Breast epithelium (tissue), 4 donors: ENCODE measurements at places on chromosomes 11 and 22. TPM values are rescaled to one million over a fixed set of nuclear protein-coding genes. Genes with fewer than 3 reads are reported as not detected.

- DNase-seq: no peak
These were observed 2.1 kb downstream of the AIP start for GRCh38 chr11:67484847-67485311.

DNA sequence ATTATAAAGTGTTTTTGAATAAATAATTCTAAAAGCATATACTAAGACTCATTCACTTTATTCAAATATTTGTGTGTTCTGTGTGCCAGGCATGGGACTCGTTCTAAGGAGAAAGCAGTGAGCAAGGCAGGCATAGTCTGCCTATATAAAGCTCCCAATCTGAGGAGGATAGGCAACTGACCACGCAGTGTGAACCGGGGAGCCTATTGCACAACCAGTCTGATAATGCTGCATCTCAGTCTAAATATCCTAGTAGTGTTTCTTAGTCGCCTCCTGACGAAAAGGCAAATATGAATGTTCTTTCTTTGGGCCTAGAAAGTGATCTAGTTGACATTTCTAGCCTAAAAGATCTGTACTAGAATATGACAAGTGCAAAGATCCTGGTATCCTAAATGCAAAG lies 98.3 kb downstream of the C11orf65 start:
- no peak for DNase-seq

- DNase-seq: no peak
These were observed 81.4 kb upstream of the CD82 start for GRCh38 chr11:44483919-44484610.

DNA sequence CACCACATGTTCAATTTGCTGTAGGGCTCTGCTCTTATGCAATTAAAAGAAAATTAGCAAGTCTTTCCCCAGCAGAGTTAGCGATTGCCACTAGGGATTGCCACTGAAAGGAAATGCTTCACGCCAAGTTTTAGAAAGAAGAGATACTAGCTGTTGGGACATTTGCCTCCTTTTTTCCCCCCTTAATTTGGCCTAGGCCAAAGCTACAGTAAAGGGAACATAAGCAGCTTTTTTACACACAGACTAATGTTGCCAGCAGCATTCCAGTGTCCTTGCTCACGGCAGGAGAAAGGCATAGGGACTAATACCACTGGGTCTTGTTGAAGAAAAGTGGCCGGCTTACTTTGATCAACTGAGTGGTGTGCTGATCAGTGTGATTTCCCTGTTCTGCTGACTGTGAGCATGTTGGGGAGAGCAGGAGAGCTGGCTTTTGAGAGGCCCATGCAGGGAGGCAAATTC lies 71.2 kb downstream of the PHF21A start:
- no peak for DNase-seq

- DNase-seq: peak; percentile 87
These were observed 14.5 kb downstream of the MYH9 start for GRCh38 chr22:36373258-36373579.

DNA sequence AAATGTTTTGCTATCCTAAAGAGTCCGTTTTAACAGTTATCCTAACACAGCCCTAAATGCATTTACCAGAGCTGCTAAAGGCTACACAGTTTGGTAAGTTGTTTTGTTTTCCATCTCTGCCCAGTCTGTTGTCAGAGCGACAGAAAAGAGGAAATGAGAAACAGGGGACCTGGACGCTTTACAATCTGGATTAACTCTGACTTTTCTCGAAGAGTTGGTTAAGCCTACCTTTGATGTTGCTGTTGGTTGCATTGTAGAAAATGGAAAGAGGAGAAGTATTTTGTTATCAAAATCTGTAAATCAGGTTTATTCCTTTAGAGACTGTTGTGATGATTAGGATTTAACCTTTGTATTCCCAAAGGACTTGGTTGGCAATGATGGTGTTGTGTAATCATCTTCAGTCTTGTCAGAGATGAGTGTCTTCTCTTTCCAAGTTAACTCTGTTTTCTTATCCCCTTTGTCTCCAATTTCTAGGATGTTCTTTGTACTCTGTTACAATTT lies 481 bp downstream of the ANGPTL5 start:
- DNase-seq: no peak

- peak; percentile 46 for DNase-seq
These were observed 157.0 kb downstream of the BRD1 start for GRCh38 chr22:49670456-49671330.

DNA sequence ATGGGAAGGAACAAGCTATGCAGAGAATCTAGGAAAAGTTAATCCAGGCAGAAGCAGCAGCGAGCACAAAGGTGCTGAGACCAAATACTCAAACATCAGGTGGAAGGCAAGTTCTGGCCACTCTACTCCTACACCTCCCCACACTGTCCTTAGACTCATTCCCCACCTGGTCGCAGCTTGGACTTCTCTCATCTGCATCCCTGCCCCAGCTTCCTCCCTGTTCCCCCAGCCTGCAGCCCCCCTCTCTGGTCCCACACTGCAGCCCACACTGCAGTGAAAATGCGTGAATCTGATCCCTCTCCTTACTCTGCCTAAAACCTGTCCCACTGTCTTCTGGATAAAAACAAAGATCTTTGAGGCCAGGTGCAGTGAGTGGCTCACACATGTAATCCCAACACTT lies 9.1 kb downstream of the TPBGL start:
- no peak for DNase-seq

DNA sequence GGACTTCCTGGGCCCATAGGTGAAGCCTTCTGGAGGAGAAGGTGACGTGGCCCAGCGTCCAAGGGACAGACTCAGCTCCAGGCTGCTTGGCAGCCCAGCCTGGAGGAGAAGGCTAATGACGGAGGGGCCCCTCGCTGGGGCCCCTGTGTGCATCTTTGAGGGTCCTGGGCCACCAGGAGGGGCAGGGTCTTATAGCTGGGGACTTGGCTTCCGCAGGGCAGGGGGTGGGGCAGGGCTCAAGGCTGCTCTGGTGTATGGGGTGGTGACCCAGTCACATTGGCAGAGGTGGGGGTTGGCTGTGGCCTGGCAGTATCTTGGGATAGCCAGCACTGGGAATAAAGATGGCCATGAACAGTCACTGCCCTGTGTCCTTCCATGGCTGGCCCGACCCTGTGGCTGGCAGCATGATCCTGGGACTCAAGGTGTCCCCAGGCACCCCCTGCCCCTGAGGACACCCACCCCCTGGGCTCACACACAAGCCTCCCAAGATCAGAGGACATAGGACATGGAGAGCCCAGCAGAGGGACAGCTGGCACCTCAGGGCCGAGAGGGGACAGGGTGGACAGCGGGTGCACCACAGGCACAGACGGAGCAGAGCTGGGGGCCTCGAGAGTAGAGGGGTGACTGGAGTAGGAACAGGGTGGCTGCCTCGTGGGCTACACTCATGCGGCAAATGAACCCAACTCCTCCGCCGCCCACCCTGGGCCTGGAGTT lies 10.1 kb downstream of the SIGIRR start:
- no peak for DNase-seq

- no peak for DNase-seq
These were observed 350.7 kb downstream of the LARGE1 start for GRCh38 chr22:33569559-33569958.

- DNase-seq: no peak
These were observed 1419.0 kb downstream of the TBC1D22A start for GRCh38 chr22:48181263-48181955.

DNA sequence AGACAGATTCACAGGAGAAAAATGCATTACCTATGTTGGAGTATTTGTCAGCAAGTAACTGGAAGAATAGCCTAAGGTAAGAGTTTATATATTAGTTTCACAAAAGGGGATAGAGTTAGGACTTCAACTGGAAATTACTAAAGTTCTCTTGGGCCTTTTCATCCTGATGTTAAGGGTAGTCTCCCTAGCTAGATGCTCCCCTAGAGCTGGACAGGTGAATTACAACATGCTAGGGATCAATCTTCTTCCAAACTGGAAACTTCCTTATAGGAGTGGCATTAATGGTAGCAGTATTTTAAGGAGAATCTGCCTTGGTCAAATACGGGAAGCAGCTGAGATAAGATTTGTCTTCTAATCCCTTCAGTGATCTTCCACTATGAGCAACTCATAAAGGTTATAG lies 632.8 kb upstream of the RAG2 start:
- no peak for DNase-seq

DNA sequence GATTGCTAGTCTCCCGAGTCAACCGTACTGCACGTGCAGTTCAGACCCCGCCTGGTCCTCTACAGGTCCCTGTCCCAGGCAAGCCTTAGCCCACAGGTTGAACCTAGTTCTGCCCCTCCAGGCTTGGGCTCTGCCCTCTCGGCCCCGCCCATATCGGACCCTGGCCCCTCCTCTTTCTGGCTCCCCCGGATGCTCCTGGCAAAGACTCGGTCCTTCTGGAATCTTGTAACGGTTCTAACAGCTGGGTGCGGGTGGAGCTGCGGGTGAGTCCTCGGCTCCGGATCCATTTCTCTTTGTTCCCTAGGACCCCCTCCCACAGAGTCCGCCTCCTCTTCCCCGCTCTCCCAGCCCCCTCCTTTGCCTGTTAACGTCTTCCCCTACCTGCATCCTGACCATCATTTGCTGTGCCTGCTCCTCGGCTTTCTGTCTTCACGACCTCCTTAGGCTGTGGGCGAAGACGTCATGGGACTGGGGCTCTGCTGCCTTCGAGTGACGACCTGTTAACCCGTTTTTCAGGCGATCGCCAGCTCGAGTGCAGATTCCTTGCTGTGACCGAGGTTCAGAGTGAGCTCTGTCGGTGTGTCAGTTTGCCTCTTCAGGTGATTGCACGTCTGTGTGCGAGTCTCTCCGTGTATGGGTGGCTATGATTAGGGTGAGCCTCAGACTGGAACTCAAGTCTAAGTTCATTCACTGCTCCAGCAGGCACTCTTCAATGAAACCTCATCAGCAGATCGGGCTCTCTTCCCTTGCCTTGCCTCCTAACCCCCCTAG lies at the start of gene DNHD1:
DNHD1 (plus strand) TSS at position 212 of the 771 bp plus-strand sequence. CDS start 936 bp downstream, outside the sequence.
- DNase-seq: no peak

GRCh38 chr11:102989379-102990047 lies 34.0 kb upstream of the MMP13 start:
- no peak for DNase-seq

DNA sequence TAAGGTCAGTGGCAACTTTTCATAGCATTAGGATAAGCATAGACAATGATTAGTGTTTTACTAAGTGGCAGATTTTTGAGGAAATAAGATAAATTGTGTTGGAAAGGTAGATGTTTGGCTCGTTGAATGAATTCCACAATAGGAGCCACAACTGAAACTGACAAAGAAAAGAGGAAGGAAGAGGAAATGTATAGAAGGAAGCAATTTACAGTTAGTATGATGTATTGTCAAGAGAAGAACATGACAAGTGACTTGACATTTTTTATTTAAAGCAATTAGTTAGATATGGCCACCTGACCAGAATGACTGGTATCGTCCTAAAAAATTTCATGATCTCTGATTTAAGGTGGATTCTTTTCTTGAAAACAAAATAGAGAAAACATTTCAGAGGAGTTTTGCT lies 3.1 kb upstream of the RAG2 start:
- DNase-seq: no peak

GRCh38 chr22:20218326-20218872 lies 49.7 kb downstream of the RTN4R start:
- no peak for DNase-seq

DNA sequence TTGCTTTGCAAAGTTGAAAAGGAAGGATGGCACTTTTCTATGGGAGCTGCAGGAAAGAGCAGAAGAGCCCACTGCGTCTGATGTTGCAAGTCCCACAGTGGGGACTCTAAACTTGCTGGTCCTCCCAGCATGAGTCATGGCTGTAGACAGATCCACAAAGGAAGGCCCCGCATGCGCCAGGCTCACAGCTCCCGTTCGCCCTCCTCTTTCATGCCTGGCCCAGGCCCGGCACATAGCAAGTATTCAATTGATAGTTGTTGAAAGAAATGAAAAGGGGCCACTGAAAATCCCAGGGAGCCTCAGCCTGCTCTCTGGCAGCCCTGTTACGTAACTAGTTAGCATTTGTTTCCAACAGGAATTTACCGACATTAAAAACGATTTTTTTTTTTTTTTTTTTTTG lies 18.9 kb downstream of the AP1B1 start:
- no peak for DNase-seq

DNA sequence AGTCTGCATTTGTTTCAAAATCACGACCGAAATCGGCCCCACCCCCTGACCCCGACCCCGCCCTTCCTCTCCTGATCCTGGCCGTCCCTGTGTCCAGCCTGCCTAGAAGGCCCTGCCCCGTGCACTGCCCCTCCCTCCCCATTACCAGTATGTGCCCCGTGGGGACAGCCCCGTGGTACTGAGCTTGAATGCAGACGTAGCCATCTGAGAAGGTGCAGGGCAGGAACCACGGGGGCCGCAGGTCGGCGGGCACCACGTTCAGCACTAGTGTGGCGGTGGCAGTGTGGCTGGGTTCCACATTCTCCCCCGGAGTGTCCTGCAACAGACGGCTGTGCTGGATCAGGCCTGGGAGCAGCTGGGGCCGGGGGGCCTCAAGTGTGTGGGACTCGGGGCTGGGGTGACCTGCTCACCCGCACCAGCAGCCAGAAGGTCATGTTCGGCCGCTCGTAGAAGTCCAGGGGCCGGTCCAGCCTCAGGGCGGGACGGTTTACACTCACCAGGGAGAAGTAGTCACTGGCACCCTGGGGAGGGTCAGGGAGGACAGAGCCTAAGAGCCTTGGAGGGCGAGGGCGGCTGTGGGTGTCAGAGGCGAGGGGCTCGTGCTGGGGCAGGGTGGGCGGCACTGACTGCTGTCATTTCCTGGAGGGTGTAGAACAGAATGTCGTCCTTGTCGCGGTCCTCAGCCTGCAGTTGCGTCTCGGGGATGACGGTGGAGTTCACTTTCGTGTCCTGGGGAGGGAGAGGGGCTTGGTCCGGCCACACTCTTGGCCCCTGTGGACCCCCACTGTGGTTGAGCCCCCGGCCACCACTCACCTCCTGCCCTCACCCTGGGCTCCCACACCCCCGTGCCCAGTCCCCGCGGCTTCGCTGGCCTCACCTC lies 3.6 kb downstream of the CDHR5 start:
- no peak for DNase-seq

DNA sequence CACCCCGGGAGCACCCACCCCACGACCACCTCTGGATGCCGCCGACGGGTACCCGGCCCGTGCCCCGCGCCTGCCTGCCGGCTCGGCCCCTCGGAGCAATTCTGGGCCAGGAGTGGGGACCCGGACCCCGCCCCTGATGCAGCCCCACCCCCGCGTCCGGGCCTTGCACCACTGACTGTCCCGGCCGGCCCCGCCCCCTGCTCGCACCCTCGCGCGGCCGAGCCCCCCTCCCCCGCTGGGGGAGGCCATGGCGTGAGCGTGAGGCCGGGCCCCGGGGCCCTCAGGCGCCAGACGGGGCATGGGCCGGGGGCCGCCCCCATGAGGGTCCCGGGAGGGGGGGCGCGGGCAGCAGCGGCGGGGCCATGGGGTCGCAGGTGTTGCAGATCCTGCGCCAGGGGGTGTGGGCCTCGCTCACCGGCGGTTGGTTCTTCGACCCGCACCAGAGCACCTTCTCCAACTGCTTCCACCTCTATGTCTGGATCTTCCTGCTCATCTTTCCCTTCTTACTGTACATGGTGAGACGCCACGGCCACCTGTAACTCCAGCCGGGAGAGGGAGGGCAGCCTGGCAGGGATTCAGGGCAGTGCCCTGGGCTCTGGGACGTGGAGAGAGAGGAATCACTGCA lies 486 bp downstream of the PCNX3 start:
- DNase-seq: no peak

GRCh38 chr11:122068141-122068540 lies 47.9 kb downstream of the BLID start:
- DNase-seq: no peak

- no peak for DNase-seq
These were observed 36.7 kb downstream of the CCDC90B start for GRCh38 chr11:83249445-83249844.

OR4D5 gene
- not detected for total RNA-seq

KDM4E gene
- not detected for total RNA-seq

ISX gene
- not detected for total RNA-seq

PLA2G3 gene
- not detected for total RNA-seq

CABP4 gene
- total RNA-seq: 10.7 TPM

MS4A6A gene
- total RNA-seq: 35.1 TPM
